GM18507 (cell line): ENCODE measurements at places on chromosomes 2 and 18.

GRCh38 chr2:111157798-111158197, 37.1 kb downstream of the BCL2L11 start:
- no peak for DNase-seq

DNA sequence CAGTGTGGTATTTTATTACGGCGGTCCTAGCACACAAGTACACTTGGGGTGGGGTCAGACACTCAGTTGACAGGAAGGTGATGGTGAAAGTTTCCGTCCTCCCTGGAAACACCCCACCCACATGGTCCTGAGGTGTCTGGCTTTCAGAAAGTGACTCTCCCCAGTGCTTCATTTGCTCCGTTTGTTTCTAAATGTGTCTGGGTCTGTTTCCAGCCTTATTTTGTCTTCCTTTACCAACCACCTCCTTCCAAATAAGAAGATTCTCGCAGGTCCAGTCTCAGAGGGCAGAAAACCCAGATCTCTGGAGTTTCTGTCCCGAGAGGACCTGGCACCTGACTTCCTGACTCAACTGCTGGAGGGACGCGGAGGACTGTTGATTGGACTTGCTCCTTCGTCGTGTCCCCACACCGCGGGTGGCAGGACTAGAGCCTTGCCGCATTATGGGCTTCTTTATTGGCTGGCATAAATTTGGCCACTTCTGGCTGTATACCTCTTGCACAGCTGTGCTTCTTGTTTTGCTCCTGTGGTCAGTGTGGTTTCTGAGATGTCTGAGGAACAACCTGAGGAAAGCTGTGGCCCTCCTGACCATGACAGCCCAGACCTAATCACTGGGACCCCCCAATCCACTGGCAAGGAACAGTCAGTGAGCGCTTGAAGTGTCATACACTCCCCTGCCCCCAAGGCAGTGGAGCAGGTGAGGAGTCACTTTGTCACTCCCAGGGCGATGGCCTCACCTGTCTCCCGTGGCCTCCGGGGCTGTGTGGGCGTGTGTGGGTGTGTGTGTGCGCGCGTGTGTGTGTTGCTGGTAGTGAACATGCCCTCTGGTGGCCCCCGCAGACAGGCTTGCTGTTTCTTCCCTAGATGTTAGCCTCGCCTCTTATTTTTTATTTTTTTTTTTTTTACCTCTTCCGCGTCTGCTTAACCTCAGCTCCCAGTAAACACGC, 45.6 kb downstream of the MEX3C start:
- no peak for DNase-seq

DNA sequence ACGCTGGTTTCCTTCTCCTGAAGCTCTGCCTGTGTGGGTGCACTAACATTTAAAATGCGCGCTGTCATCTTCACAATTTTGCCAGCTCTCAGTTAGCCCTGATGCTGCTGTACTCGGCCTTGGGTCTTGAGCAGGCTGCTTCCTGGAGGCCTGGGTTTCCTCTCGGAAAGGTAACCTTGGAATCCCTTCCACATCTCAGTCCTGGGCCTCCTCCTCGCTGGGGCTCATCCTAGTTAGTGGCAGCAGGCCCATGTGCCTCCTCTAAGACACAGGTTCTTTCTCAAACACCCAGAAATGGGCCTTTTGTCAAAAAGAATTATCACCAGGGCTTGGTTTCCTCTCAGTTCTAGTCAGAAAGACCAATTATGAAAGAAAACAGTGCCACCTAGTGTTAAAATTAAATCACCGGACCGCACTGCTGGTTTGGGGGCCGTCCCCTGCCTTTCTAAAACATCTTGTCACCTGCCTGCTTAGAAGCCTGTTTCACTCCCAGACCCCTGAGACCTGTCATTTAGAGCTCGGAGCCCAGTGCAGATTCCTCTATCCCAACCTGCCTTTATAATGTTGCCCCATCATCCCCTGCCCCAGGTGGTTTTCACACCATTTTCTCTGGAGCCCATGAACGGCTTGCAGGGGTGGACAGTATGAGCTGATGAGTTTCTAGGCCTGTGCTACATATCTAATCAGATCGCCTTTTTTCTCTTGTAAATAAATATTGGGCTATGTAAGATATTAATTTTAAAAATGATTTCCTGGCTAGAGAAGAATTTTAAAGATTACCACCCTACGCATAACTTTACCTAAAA, 42.4 kb downstream of the HK2 start:
- peak; percentile 42 for DNase-seq

DNA sequence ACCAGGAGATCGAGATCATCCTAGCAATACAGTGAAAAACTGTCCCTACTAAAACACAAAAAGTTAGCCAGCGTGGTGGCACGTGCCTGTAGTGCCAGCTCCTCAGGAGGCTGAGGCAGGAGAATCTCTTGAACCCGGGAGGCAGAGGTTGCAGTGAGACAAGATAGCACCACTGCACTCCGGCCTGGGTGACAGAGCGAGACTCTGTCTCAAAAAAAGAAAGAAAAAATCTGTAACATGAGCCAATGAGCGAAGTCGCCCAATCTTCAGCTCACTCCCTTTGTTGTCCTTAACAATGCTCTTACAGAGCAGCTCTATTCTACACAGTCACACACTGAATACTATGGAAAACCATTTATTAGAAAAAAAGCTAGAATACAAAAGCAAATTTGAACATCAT, 22.0 kb downstream of the FAM98A start:
- DNase-seq, result no peak

GRCh38 chr2:7450188-7450832, 533.1 kb downstream of the RNF144A start:
- no peak for DNase-seq

GRCh38 chr2:42117923-42118753, 51.0 kb upstream of the EML4 start:
- DNase-seq, result no peak

- no peak for DNase-seq
These were observed at the start of gene SPEG for GRCh38 chr2:219434718-219435525. Gene SPEG (plus strand): TSS chr2:219434843. CDS start chr2:219434978, 135 bp downstream.

GRCh38 chr18:44342162-44342561, 338.5 kb upstream of the SETBP1 start:
- DNase-seq, result no peak

DNA sequence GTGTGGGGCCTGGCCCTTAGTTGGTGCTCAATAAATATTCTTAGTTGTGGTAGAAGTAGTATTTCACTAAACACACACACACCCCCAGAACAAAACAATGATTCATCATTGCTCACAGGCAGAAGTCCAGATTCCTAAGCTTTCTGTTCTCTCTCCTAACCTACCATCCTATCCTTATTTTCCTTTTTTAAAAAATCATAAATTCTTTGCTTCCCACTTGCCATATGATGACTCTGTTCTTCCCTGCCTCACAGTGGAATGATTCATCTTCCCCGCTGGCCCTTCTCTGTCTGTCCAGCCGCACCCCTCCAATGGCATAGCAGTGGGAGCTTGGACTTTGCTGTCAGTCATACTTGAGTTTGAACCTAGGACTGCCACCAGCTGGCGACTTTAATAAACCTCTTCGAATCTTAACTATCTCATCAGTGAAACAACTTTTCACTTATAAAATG, 5.2 kb downstream of the EML6 start:
- DNase-seq, result no peak

- no peak for DNase-seq
These were observed 74.6 kb downstream of the AGAP1 start for GRCh38 chr2:235568431-235568830.

- DNase-seq, result no peak
These were observed 895.1 kb upstream of the CELF4 start for GRCh38 chr18:38460657-38461056.
